Skeletal muscle cell (primary cell): ENCODE measurements at places on chromosomes 5 and 9.

- no peak for DNase-seq
Measured at GRCh38 chr5:2442496-2443354, 308.8 kb downstream of the IRX2 start.

GRCh38 chr5:123138774-123139173, 49.7 kb downstream of the PRDM6 start:
- DNase-seq: no peak

DNA sequence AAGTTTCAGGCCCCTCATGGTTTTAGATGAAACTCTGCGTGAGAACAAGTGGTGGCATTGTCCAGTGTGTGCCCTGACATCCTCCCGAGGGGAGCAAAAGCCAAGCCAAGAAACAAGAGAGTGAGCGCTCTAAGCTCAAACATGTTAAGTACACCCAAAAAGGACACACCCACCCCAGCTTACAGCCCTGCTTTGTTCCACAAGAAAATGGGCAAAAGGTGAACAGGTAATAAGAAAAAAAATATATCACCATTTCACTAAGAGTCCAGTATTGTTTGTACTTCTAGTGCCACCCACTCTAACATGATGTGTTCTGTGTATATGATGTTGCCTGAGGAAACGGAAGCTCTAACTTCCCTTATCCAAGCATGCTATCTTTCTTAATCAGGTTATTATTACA, 278.2 kb downstream of the SLIT3 start:
- no peak for DNase-seq

- DNase-seq: no peak
Measured at GRCh38 chr5:124908581-124909451, 162.4 kb upstream of the ZNF608 start.

- DNase-seq: peak; percentile 35
Measured at GRCh38 chr5:94218374-94218773, 400.0 kb downstream of the KIAA0825 start.

- DNase-seq: no peak
Measured at GRCh38 chr5:109102096-109102690, 307.6 kb downstream of the PJA2 start.

GRCh38 chr9:99114846-99115500, 10.1 kb downstream of the TGFBR1 start:
- no peak for DNase-seq

DNA sequence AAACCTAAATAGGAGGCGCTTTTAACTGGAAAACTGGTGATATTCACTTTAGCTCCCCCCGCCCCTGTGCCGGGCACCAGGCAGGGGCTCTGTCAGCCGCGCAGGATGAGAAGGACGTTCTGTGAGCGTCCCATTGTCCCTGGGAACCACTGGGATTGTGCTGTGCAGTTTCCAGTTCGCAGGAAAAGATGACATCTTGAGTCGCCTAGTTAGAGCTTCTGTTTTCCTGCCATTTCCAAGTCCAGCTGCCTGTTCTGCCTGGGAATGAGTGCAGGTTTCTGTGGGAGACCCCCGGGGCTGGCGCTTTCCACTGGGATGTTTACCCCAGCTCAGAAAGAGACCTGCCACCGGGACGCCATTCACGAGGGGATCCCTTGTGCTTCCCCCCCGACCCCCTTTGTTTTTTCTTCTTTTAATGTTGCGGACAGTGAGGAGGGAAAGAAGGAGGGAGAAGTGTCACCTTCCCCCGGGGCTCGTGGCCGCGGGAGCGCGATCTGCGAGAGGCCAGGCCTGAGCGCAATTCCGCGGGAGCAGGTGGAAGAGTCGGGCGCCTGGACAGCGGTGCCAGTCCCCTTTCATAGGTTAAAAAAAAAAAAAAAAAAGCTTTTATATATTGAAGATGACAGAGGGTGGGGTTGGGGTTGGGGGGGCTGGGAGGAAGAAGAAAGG, 121.5 kb downstream of the RMI1 start:
- DNase-seq: no peak

DNA sequence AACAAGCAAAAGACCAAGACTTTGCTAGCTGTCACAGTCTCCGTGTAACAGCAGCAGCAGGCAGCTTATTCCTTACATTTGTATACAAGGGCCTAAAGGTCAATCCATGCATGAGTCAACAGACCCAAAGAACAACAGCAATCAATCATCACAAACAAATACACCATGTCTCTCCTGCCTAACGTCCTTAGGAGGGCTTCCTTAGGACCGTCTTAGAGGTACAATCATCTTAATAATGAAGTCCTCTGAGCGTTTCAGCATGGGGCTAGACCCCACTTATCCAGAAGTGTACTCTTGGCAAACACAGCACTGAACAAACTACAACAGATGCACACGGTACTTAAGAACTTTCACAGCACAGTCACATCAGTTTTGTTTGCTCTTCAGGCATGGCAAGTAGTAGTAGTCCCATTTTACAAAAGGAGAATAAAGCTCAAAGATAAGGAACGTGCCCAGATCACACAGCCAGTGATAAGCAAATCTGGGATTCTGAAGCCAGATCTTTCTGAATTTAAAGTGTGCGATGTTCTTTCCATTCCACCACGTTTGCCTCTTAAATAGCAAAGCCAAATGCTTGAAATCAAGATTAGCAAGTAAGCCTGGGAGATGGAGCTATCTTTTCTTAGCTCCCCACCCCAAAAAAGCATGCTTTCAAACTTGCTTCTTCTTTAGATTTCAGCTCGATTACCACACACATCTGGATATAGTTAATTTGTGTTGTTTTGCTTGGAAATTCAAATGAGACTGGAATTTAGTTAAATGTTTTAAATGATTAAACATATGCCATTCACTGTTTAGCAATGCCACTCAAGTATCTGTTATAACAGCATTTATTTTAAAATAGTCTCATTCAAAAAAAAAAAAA, 24.2 kb downstream of the PSMB7 start:
- no peak for DNase-seq

DNA sequence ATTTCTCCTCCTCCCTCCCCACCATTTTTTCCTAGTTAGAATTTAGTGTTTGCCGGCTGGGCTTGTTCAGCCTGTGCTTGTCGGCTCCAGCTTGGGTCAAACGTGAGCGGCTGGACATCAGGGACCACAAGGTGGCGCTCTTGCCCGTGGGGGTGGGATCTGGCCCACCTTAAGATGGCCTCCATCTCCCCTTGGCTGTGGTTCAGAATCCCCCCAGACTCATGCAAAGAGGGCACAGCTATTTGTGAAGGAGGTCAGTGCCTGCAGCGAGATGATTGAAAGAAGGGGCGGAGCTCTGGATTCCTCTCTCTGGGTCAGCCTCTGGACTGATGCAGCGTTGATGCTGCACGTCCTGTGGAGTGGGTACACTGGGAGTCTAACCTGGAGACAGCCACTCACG, 283.3 kb upstream of the TUT7 start:
- DNase-seq: no peak

- DNase-seq: no peak
Measured at GRCh38 chr5:147203213-147203612, 31.6 kb upstream of the STK32A start.

DNA sequence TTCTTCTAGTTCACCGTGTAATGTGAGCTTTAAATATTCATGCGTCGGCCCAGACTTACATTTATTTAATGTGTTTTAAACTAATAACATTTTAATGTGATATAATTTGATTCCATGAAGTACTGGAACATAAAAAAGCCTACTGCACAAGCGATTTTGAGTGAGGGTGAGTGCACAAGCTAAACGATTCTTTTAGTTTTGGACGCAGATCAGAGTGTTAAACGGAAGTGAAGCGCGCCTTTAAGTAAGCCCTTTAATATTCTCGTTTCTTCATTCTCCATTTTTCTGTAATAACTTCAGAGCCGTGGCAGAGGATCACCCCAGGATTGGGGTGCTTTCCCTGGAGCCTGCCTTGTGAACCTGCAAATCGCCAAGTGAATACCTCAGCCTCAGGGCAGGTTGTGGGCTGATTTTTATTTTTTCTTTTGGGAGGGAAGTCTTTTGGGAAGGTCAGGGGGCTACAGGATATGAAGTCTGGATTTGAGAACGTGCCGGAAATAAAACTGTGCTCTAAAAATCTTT, 4.9 kb upstream of the PAX5 start:
- no peak for DNase-seq

DNA sequence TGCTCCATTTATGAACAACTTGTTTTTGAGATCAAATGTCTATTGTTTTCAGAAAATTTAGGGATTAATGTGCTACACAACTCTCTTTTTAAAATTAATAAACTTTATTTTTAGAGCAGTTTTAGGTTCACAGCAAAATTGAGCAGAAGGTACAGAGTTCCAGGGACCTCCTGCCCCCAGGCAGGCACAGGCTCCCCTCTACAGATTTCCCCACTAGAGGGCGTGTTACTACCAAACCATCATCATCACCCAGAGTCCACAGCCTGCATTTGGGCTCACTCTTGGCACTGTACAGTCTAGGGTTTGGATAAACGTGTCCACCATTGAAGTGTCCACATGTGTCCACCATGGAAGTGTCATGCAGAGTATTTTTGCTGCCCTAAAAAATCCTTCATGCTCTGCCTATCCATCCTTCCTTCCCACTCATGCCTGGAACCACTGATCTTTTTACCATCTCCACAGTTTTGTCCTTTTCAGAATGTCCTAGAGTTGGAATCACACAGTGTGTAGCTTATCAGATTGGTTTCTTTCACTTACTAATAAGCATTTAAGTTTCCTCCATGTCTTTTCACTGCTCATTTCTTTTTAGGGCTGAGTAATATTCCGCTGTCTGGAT, 61.7 kb downstream of the MRPL36 start:
- no peak for DNase-seq

DNA sequence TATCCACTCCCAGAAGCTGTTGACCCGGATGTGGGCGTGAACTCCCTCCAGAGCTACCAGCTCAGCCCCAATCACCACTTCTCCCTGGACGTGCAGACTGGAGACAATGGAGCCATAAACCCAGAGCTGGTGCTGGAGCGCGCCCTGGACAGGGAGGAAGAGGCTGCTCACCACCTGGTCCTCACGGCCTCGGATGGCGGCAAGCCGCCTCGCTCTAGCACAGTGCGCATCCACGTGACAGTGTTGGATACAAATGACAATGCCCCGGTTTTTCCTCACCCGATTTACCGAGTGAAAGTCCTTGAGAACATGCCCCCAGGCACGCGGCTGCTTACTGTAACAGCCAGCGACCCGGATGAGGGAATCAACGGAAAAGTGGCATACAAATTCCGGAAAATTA, 834 bp downstream of the PCDHGA8 start:
- no peak for DNase-seq

- DNase-seq: no peak
Measured at GRCh38 chr5:7794311-7794710, 56.6 kb downstream of the CFAP90 start.

- DNase-seq: no peak
Measured at GRCh38 chr9:130010151-130010988, 32.6 kb downstream of the FNBP1 start.

GRCh38 chr5:155258161-155258560, 244.6 kb downstream of the KIF4B start:
- no peak for DNase-seq

DNA sequence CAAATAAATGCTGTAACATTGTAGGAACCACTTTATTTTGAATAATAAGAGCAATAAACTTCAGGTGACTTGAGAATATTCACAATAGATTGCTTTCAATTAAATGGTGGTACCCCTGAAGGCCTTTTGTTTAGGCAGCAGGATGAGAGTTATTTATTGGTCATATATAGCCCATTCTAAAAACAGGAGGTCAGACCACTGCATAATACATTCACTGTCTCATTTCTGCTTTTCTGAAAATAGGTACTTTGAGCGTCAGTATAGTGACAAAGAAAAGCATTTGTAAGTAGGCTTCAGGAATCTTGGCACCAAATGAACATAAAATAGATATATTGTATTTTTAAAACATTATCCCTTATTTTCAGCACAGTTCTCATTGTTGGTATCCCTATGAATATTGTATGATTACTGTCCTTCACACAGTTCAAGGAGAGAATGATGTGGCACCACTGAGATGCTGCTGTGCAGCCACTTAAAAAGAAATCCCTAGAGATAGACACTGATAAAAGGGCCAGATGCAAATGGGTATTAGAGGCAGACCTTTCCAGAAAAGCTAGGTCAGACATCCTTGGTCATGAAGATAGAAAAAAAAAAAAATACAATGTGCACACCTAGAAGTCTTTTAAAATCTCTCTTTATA, 381.8 kb upstream of the ST8SIA4 start:
- DNase-seq: no peak

DNA sequence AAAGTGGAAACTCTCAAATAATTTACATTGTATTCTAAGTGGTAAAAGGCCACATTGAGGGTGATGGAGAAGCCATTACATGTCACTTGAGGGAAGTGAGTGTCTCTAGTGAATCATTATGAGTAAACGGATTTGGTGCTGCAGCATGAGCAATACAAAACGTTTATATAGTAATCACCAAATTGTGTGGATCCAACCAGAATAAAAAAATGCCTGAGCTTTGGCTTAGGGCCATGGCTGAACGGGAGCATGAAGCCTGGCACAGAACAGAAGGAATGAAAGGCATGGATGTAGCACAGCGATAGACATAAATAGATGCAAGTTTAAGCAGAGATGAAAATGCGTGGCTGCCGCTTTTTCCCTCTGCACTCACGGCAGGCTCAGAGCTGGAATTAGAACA, 58.3 kb downstream of the PTTG1 start:
- DNase-seq: peak; percentile 25

GRCh38 chr9:116280529-116280928, 126.9 kb downstream of the PAPPA start:
- no peak for DNase-seq

DNA sequence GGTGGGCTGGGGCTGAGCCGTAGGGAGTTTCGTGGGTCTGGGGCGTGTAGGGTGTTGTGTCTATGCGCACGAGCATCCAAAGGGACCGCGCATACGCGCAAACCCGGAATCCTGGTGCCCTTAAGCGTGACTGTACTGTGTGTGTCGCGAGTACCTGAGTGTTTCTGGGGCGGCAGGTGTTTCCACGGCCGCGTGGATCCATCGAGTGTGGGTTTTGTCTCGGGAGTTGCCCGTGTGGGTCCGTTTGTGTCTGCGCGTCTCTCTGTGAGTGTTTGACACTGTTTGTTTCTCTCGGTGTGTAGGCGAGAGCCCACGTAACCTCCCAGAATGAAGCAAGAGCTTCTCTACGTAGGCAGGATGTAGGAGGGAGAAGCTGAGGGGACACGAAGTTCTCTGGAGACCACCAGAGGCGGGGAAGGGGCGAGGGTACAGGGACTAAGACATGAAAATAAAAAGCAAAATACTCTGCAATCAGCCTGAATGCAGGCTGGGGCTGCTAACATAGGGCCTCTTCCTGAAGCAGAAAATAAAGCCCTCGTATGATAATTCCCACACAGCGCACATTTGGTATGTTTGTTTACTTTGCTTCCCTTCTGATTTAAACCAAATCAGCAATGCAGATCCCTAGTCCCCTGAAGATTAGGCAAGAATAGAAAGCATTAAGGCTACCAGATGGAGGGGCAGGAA, 588 bp upstream of the BRINP1 start:
- DNase-seq: no peak
